ENCODE measurements at places on chromosomes 12 and 14.

- peak; percentile 35 for DNase-seq
Measured at GRCh38 chr12:119544765-119545625, 48.6 kb upstream of the TMEM233 start.

- DNase-seq: no peak
Measured at GRCh38 chr12:67154901-67155300, 114.3 kb upstream of the CAND1 start.

DNA sequence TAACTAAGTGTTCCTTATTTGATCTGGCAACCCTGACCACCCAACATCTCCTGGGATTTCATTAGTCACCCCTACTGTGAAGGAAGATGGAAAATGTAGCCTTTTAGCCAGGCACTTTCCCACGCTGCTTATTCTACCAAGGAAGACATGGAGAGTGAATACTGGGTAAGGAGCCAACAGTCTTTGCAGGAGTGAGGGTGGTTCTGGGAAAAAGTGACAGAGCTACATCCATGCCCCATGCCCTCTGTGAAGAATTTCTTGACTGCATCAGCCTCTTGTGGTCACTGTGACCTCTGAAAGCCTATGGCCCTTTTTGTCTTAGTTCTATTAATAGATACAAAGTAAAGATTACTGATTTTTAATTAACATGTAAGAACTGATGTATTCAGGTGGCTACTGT, 196.0 kb upstream of the EEA1 start:
- DNase-seq: no peak

- no peak for DNase-seq
Measured at GRCh38 chr12:50925342-50925651, 27.0 kb upstream of the HIGD1C start.

GRCh38 chr12:6603095-6603567, 4.0 kb downstream of the CHD4 start:
- DNase-seq: no peak

DNA sequence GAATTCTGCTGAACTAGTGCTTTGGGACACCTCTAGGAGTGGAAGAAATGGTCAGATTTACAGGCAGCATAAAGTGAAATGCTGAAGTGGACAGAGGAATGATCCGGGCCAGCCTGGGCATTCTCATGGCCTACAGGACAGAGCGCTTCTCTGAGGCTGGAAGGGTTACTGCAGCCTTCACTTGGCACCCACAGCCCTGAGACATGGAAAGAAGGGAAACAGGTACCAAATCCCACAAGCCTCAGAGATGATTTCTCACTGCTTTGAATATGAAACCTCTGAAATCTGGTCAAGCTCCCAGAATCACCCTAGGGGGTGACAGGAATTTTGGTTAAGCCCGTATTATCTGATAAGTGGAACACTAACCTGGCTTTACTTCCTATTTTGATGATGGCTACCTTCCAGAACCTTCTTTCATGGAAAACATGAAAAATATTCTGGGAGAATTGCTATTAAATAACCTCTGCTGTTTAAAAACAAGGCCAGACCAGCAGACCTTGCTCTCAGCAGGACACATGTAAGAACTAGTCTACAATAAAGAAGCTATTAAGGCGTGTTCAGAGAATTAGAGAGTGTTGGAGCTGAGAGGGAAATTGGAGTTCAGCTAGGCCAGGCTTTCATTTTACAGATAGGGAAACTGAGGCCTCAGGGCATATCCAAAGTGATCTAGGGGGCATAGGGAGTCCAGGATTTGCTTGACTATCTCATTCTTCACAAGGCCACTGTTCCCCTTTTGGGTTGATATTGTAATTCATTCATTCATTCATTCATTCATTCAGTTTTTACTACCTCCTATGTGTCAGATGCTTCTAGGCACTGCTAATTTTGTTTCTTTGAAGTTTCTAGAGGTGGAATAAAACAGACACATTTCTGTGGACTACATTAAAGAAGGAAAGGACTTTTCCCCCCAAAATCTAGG, 281.5 kb downstream of the ZFP36L1 start:
- DNase-seq: no peak

GRCh38 chr12:51941011-51941581, 10.4 kb upstream of the ACVR1B start:
- DNase-seq: no peak

- no peak for DNase-seq
Measured at GRCh38 chr14:27845241-27845850, 921.2 kb upstream of the FOXG1 start.

GRCh38 chr14:95065411-95065810, 91.9 kb downstream of the DICER1 start:
- DNase-seq: no peak

DNA sequence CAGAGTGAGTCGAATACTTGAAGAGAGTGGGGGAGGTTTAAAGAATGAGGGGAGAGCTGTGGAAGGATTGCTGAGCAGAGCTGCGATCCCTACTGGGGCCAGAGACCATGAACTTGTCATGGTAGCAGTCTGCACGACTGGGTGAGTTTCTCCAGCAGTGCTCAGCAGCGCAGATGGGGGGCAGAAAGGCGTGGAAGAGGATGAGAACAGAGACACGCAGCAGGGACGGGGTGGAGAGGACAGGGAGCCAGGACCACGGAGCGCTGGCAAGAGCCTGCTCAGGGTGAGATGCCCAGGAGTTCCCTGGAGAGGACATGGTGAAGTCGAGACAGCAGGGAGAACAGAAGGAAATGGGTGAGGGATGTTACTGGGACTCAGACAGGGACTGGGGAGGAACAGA, 2.1 kb upstream of the AQP6 start:
- no peak for DNase-seq

DNA sequence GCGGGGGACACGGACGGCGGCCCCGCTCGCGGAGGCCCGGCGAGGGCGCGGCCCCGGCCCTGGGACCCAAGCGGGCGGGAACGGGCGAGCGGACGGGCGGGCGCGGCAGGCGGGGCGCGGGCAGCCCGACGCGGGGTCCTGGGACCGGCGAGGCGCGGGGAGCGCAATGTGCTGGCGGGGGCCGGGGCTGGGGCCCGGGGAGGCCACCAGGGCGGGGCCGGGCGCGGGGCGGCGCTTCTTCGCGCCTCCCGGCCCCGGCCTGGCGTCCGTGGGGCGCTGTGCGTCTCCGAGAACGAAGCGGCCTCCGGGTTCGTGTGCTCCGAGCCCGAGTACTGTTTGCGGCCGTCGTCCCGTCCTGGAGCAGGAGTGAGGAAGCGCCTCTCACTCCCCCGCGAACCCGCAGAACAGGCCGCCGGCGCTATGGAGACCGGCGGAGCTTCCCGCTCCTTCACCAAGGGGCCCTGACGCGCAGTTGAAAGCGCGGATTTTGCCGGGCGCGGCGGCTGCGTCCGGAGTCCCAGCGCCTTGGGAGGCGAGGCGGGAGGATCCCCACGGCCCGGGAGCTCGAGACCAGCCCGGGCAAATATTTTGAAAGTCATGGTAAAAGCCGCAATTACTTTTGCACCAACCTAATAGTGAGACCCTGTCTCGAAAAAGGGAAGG, 420 bp upstream of the ANKLE2 start:
- DNase-seq: peak; percentile 53

GRCh38 chr12:65529106-65529505, 250.6 kb downstream of the MSRB3 start:
- no peak for DNase-seq

GRCh38 chr12:92404259-92404894, 258.7 kb upstream of the BTG1 start:
- DNase-seq: no peak

DNA sequence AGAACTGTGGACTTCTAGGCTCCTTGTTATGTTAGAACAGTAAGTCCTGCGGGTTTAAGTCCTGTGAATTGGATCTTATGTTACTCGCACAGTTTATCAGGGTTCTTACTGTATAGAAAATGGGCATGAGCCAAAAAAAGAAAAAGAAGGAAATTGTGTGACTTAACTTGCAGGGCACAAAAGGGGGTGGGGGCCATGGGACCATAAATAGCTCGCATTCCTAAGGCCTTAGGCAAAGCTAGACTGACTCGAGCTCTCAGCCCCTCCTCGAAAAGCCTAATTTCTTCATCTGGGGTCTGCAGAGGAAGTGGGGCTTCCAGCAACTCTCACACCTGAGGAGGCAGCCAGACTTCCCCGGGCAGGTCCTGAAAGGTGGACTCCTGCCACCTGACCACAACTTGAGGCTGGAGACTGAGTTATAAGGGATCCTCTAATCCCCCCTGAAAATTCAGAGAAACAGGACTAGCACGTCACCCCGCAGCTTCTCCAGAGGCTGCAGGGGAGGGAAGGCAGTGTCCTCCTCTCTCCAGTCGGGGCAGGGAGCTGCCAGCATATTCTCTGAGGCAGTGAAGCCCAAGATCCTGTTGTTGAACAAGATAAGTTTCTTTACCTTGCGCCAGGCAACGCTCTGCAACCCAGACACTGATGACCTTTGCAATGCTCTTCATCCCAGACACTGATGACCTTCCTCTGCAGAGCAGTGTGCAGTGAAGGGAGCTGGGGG, 280.5 kb downstream of the PCNX1 start:
- DNase-seq: no peak

DNA sequence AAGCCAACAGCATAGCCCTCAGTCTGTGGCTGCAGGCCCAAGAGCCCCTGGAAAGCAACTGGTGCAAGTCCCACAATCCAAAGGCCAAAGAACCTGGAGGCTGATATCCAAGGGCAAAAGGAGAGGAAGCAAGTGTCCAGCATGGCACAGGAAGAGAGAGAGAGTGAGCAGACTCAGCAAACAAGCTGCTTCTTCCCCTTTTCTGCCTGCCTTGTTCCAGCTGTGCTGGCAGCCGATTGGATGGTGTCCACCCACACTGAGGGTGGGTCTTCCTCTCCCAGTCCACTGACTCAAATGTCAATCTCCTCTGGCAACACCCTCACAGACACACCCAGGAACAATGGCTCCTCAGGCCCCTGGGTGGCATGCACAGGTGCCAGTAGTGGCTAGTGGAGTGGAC, 33.5 kb downstream of the SMCO2 start:
- no peak for DNase-seq

DNA sequence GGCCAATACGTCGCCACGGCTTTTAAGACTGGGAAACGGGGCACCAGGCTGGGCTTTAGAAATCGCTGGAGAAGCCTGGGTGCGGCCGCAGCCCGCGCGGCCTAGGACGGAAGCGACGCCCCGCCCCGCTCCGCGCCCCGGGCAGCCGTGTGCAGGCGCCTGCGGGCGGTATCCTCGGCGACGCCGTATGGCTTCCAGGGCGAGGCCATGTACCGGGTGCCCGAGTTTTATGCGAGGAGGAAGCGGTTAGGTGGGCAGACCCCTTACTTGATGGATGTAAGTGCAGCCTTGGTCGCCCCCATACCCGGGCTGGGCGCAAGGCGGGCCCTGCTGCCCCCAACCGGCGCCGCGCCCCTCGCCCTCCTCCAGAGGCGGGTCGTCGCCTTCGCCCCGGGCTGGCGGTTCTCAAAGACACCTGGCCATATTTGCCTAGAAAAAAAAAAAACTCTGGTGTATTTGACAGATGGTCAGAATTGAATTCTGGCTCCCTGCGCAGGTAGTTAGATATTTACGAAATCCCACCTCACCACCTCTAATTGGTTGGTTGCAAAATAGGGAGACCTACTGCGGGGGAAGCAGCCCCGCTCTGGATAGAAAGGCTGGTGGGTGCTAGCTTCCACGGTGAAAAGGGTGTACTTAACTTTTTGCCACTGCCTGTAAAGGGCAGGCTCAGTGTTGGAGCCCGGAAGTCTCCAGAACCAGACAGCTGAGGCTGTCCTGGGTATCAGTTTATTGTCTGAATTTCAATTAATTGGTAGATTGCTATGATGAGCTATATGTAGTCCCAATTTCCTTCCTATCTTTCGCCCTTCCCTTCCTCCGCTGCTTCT, at the start of gene PPP1R36:
TSS of gene PPP1R36 (plus strand) at position 171 of the 830 bp plus-strand sequence. CDS start at position 208, 37 bp downstream.
- DNase-seq: no peak

- DNase-seq: no peak
Measured at GRCh38 chr14:51012055-51012454, 67.8 kb upstream of the PYGL start.

DNA sequence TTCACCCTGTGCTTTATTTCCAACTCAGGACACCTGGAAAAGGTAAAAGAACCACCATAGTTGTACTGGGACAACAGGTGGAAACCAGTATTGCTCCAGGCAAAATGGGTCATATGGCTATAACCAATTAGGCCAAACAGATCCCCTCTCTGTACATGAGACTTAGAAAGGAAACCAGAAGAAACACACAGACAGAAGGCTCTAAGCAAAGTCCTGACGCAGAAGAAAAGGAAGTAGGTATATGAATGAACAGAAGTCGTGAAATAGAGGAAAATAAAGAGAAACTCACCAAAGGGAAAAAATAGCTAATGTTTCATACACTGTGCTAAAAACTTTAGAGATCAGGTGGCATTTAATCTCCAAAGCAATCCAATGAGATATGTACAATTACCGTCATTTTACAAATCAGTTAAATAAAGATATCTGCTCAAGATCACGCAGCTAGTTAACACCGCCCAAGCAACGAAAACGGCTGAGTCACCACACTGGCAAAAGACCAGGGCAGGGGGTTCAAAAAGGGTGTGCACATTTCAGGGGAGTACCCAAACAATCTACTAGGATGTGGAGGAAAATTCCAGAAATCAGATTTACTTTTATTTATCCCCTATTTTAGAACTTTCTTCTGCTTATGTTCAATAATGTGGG, 82.3 kb downstream of the ITPR2 start:
- no peak for DNase-seq

DNA sequence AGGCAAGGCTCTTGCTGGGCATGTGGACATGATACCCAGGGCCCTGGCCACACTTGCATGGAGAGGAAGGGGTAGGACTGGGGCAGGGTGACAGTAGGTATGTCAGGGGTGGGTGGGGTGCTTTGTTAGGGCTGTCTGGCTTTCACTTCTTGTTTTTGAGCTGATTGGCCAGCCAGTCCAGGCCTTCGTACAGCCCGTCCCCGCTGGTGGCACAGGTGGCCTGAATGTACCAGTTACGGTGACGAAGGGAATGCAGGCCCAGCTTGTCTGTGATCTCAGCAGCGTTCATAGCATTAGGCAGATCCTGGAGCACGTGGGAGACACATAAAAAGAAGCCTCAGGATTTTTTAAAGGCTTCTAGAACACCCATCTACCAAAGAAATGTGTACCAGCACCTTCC, 13.5 kb upstream of the FKBP11 start:
- DNase-seq: no peak

GRCh38 chr12:75977952-75978671, 53.5 kb downstream of the PHLDA1 start:
- peak; percentile 99 for DNase-seq

- DNase-seq: no peak
Measured at GRCh38 chr12:108583991-108584390, 13.9 kb downstream of the TMEM119 start.

- DNase-seq: no peak
Measured at GRCh38 chr14:58598028-58598803, 39.5 kb upstream of the DACT1 start.

DNA sequence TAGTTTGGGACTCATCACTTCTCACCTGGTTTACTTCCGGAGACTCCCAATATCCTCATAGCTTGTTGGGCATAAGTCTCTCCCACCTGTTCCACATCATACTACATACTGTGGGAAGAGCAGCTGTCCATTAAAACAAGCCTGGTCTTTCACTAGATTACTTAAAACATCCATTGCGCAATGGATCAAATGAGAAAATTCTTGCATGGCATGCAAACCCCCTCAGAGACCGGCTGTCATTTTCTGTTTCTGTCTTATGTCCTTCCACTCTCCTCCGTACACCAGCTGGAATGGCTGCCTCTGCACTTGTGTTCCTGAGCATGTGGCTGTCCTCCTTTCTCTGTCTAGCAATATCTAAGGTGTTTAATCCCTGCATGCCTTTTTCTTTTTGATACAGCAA, 265.6 kb downstream of the TMEM117 start:
- no peak for DNase-seq

GRCh38 chr12:45737638-45738037, 8.1 kb downstream of the ARID2 start:
- no peak for DNase-seq

- no peak for DNase-seq
Measured at GRCh38 chr12:125163148-125163547, 97.9 kb downstream of the AACS start.

- no peak for DNase-seq
Measured at GRCh38 chr14:24988760-24989159, 61.2 kb downstream of the STXBP6 start.

All from HS-5 (cell line).